Keratinocyte (primary cell): ENCODE measurements at places on chromosomes 11 and 22. TPM values are rescaled to one million over a fixed set of nuclear protein-coding genes. Genes with fewer than 3 reads are reported as not detected.

DNA sequence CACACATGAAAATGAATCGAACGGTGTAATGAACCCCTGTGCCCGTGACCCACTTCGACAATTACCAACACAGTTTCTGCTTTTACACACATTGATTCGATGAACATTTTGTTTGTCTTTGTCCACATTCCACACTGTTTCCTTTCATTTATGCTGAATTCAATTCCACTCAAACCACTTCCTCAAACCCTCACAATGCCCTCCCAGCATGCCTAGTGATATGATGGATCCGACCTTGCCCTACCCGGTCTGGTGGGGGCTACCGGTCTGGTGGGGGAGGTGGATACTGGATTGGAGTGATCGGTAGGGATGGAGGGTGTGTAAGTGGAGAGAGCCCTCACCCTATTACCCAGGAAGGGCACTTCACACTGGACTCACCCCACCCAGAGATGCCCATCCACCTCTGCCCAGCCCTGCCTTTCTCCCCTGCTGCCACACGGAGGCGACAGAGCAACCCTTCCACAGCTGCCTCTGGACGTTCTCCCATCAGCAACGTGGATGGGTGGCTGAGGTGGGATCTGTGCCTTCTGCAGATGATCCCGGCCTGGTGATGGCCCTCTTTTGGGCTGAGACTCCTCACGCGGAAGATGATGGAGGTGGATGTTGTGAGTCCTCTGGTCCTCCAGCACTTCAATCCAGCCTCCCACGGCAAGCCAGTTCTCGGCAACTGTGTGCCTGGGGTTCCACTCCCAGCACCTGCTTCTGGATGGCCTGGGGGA lies 33.0 kb upstream of the P2RY2 start:
- no peak for DNase-seq

DNA sequence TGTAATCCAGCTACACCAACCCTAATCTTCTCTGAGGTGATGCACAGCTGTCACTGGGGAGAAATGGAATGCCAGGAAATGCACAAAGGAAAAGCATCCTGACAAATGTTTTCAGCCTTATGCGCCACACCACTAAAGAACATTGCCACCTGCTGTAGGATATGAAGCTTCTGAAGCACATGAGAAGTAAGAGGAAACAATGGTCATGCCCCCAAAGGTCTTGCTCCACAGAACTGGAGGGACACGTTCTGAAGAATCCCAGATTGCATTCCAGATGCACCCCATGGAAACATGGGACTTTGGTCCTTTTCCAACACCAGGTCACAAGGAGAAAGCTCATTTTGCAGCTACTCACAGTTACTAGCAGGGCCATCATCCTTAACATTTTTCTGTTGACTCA lies 48.7 kb upstream of the ZBED5 start:
- DNase-seq = no peak

GRCh38 chr11:16040151-16040550 lies 316.2 kb downstream of the SOX6 start:
- DNase-seq = no peak

- peak; percentile 11 for DNase-seq
Observed at GRCh38 chr11:120952461-120953434, 71.2 kb upstream of the TBCEL start.

DNA sequence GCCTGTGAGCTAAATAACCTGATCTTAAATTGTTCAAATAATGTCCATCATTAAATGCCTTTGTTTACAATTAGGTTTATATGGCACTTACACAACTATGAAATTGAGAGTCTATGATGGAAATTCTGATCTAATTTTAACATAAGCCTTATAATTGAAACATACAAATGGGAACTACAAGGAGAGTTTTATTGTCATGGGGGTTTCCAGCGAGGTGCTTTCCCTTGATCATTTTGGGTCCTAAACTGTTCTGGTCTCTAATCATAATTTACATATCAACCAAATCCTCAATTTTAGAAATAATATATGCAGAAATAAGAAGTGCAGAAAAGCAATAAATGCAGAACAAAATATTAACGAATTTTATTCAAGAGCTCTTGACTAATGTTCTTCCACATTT lies 44.9 kb downstream of the RRAS2 start:
- DNase-seq = no peak

Gene FERMT3
- 0.26 to 1.9 TPM (median 0.98 TPM) in 3 replicates for polyA plus RNA-seq

GRCh38 chr11:35337136-35337913 lies 82.0 kb downstream of the SLC1A2 start:
- peak; percentile 94 for DNase-seq

Gene OR51B4
- polyA plus RNA-seq = not detected in 3 replicates

GRCh38 chr22:46659791-46660186 lies 39.6 kb downstream of the GRAMD4 start:
- no peak for DNase-seq

GRCh38 chr22:20542736-20543135 lies 35.3 kb downstream of the MED15 start:
- DNase-seq = no peak

GRCh38 chr11:15692739-15693138 lies 578.0 kb downstream of the INSC start:
- no peak for DNase-seq

Gene SLC37A2
- 21.0 to 23.4 TPM (median 21.7 TPM) in 3 replicates for polyA plus RNA-seq

DNA sequence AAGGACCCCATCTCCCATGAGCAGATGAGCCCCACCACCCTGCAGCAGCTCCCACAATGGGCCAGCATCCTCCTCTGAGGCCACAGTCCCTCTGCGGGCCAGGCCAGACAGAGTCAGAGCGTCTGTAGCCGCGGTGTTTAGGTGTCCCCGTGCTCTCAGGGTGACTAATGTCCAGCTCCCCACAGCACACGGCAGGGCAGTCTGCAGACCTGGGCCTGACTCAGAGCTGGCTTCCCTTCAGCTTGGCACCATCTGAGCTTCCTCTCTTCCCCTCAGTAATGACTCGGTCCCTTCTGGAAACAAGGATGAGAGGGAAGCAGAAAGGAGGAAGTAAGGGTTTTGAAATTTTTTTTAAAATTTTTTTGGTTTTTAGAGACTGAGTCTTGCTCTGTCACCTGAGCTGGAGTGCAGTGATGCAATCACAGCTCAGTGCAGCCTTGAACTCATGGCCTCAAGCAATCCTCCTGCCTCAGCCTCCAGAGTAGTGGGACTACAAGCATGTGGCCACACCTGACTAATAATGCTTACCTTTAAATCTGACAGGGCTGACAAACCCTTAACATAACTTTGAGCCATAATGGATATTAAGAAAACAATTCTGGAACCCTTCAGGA lies 28.5 kb downstream of the LRRC74B start:
- DNase-seq = no peak

GRCh38 chr11:75760710-75761493 lies 7.7 kb upstream of the DGAT2 start:
- DNase-seq = no peak

Gene ACCS
- polyA plus RNA-seq = 4.1 to 7.1 TPM (median 4.6 TPM) in 3 replicates

Gene TYR
- 0.03 TPM in 1 of 3 replicates, not detected in the others for polyA plus RNA-seq

Gene RNF215
- 5.1 to 17.0 TPM (median 8.3 TPM) in 3 replicates for polyA plus RNA-seq

Gene TP53I11
- polyA plus RNA-seq = 13.2 to 23.4 TPM (median 21.4 TPM) in 3 replicates

Gene ROBO4
- 0.94 to 2.3 TPM (median 0.98 TPM) in 3 replicates for polyA plus RNA-seq

DNA sequence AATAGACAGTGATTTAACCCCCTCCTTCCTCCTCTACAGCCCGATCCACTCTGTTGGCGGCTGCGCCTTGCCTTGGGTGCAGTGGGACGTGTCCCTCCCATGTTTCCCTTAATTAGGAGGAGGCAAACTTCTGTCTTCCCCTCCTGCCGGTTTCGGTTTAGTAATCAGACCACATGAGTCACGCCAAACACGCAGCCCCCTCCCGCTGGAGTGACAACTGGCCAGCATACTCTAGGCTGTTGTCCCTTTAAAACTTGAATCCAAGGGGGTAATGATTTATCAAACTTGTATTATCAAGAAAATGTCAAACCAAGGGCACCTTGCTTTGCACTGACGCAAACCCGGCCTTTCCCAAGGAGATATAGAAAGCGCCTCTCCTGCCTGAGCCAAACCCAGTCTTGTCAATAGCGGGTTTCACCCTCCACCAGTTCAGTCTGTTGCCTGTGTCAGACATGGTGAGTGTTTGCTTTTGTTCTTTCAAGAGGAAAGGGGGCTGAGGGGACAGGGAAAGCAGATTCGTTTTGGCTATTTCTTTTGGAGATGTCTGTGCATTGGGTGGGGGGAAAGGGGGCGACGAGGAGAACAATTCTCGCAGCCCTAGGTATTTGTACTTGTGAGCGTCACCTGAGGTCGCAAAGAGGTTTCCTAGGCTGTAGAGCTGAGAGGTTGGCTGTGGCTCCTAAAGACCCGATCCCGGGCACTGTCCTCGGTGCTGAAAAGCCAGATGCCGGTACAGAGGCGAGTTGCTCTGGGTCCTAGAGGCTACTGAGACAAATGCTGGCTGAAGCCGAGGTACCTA lies at the start of gene SLC6A5:
SLC6A5 (plus strand) TSS at position 388 of the 799 bp plus-strand sequence; CDS start at position 453, 65 bp downstream.
- DNase-seq = no peak

- DNase-seq = no peak
Observed at GRCh38 chr22:36935694-36936093, 22.3 kb downstream of the CSF2RB start.

GRCh38 chr11:66531841-66532240 lies 14.0 kb downstream of the ZDHHC24 start:
- no peak for DNase-seq

- no peak for DNase-seq
Observed at GRCh38 chr22:38347181-38347943, 30.1 kb upstream of the CSNK1E start.

Gene TSSK2
- polyA plus RNA-seq = not detected in 3 replicates

GRCh38 chr11:73372375-73372993 lies 3.7 kb upstream of the RELT start:
- no peak for DNase-seq

- no peak for DNase-seq
Observed at GRCh38 chr22:18966748-18967147, 30.7 kb upstream of the PRODH start.

- DNase-seq = no peak
Observed at GRCh38 chr22:26479792-26480610, 3.6 kb downstream of the HPS4 start.

- DNase-seq = no peak
Observed at GRCh38 chr11:91296629-91297028, 928.0 kb upstream of the FAT3 start.

DNA sequence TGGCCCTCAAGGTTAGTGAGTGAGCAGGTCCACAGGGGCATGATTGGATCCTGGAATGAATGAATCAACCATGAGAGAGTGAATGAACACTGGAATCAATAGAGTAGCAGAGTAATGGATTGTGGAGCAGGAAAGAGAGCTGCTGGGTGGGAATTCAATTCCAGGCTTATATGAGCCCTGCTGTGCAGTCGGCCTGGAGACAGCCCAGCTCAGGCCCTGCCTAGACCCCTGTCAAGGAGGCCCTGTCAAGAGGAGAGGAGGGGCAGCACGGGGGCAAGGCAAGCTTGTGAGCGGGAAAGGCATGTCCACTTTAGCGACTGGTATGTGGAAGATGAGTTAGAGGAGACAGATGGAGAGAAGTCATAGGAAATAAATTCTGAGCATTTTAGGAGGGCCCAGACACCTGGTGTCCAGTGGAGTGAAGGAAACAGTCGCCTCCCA lies 1.3 kb upstream of the FOLR1 start:
- no peak for DNase-seq

DNA sequence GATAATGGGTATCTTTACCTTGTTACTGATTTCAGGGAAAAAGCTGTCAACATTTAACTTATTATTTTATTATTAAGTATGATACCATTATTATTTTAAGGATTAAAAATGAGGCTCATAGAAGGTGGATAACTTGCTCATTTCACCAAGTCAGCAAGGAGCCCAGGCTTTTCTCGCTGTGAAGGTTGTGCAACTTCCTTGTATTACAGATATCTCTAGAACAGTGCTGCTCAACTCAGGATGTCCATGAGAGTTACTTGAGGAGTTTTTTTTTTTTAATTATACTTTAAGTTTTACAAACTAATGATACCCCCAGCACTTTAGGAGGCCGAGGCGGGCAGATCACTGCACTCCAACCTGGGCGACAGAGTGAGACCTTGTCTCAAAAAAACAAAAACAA lies 98.2 kb downstream of the INSC start:
- no peak for DNase-seq

GRCh38 chr11:101090679-101091270 lies 38.8 kb downstream of the PGR start:
- DNase-seq = no peak

DNA sequence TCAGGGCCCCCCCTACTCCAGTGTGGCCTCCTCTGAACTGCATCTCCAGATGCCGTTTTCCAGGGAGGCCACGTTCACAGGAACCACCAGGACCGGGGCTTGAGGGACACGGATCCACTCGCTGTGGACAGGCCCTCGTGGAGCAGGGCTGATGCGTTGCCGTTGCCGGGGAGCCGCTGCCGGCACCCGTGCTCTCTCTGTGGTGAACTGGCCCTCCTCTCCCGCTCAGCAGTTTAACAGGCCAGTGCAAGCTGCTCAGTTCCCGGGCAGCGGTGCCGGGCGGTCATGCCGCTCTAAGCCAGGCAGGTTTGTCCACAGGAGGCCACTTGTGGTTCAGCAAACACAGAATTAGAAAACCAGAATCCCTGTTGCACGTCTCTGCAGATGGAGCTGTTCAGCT lies 301.6 kb downstream of the TBC1D22A start:
- DNase-seq = no peak

Gene RPS13
- 1,124 to 1,288 TPM (median 1,214 TPM) in 3 replicates for polyA plus RNA-seq

DNA sequence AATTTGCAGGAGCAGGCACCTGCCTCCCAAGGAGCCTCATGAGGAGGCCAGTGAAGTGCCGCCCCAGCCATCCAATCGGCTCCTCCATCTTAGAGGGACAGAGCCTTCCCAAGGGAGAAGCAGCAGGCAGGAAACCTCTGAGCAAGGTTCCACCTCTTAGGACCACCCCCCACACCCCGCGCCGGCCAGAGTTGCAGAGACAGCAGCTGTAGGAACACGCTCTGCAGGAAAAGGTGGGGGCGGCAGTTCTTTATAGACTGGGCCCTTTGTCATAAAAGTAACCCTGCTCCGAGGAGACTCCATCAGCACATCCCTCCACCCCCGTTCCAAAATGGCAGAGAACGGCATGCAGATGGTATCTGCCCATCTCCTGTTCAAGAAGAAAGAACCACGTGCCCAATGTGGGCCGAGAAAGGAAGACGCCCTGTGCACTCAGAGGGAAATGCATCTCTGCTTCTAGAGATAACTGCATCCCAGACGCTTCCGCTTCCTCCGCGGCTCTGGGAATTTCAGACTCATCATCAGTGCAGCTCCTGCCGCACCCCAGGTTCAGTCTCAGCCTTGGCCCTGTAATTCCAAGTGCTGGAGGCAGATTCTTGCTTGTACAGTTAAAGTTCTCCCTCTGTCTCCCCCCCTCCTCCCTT lies 98.5 kb downstream of the SPATA19 start:
- DNase-seq = no peak

Gene SMTNL1
- not detected in 3 replicates for polyA plus RNA-seq

Gene PGA5
- not detected in 3 replicates for polyA plus RNA-seq

Gene PGA3
- not detected in 3 replicates for polyA plus RNA-seq

- DNase-seq = no peak
Observed at GRCh38 chr22:33909075-33909458, 11.2 kb downstream of the LARGE1 start.

DNA sequence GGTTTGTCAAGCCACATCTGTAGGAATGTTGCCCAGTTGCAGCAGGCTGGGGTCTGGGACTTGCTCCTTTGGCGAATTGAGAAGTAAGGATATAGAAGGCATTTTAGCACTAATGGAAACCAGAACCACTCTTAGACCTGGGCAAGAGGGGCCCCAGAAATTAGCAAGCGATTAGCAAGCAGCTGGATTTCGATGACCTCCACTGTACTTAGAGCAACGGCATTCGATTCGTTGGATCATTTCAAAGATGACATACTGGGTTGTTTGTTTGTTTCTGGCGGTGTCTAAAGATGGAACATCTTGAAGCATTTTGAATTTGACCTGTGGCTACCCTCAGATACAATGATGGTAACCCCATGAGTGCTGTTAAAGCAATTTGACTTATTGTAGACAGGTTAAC lies 1.2 kb upstream of the CDPF1 start:
- no peak for DNase-seq

- DNase-seq = no peak
Observed at GRCh38 chr11:131537748-131538147, 167.3 kb downstream of the NTM start.

Gene PLAAT5
- not detected in 3 replicates for polyA plus RNA-seq

Gene PIK3C2A
- polyA plus RNA-seq = 27.9 to 44.7 TPM (median 33.2 TPM) in 3 replicates
